ENCODE measurements at places on chromosomes 7 and 10.

DNA sequence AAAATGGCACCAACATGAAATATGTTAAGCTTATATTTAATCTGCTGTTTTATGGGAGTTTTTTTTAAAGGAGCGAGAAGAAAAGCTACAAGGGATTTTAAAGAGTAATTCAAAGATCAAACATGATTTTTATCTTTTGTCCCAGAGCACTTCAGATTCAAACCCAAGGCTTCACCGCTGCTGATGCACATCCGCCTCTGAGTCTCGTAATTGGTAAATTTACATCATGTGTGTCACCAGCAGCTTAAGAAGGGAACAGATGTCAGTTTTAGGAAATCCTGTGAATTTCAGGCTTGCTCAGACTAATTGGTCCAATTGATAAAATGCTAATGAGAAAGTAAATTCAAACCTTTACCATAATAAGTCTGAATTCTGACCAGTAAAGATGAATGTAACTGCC is 406.3 kb downstream of the GFRA1 start:
- no peak for DNase-seq

- DNase-seq: no peak
These were observed 320.8 kb upstream of the NRP1 start for GRCh38 chr10:33655165-33655815.

GRCh38 chr7:124989911-124990310 is 60.3 kb upstream of the POT1 start:
- peak; percentile 20 for DNase-seq

DNA sequence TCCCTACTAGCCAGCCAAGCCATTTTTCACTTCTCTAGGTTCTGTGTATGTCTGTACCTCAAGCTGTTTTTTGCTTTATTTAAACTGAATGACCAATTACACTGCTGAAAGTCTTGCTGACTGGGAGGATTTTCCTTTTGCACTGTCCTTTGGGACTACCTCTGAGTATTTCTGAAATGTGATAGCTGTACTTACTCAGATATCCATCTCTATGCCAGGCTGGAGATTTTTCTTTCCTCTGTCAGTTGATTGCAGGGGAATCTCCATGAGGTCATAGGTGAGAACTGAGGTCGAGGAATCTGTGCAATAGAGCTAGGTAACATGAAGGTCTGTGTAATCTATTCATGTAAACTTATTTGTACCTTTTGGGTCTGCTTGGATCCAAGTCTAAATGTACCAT is 38.9 kb upstream of the ANKRD1 start:
- DNase-seq: no peak

DNA sequence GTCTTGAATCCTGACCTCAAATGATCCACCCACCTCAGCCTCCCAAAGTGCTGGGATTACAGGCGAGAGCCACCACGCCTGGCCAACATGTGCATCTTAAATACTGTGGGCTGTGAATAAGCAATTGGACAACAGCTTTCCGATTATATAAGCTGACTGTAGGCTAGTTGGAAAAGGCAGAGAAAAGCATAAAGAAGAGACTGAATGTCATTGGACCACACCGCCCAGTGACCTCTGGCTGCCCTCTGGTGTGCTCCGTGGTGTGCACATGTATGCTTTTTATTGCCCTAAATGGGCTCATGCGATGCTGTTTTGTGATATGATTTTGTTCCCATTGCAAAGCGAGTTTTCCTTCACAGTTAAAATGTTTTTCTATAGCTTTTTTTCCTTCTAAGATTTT is 15.4 kb upstream of the CSGALNACT2 start:
- DNase-seq: no peak

DNA sequence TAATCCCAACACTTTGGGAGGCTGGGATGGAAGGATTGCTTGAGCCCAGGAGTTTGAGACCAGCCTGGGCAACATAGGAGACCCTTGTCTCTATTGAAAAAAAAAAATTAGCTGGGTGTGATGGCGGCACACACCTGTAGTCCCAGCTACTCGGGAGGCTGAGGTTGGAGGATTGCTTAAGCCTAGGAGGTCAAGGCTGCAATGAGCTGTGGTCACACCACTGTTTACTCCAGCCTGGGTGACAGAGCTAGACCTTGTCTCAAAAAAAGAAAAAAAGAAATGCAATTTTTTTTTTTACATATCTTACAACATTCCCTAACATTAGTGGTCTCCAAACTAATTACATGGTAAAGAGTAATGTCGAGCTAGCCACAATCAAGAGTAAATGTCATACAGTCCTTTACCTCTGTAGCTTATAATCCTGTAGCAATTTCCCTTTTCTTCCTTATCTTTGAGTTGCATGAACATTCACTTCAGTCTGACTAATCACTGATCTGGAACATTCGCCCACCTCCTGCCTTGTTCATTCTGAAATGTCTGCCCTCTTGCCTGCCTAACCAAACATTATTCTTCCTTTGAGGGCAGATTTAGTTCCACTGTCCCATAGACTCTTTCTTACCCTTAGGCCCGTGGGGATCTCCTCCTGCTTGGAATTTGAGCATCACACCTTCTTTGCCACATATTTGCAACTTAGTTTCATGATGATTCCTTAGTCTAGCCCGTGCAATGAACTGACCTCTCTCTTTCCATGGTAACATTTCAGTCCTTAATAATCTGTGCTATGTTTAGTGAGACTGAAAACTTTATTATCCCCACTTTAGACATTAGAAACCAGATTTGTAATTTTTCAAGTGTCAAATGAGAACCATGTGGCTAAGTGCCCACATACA is 4.8 kb upstream of the VCL start:
- DNase-seq: peak; percentile 51

- no peak for DNase-seq
These were observed 272.3 kb downstream of the ELFN1 start for GRCh38 chr7:1942243-1942940.

GRCh38 chr10:43361547-43362190 is 9.8 kb upstream of the FXYD4 start:
- no peak for DNase-seq

DNA sequence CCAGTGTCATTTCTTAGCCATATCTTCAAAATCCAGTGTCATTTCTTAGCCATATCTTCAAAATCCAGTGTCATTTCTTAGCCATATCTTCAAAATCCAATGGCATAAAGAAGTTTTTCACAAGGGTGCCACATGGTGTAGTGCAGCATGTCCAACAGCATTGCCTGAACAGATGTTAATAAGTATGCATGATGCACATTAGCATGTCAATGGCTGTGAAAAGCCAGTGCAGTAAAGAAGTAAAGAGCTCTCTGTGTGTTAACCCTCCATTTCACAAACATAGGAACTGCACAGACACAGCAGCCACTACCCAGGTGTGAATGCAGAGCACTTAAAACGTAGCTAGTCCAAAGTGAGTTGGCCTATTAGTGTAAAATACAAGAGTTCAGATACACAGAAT is 89.8 kb downstream of the GNAI1 start:
- no peak for DNase-seq

DNA sequence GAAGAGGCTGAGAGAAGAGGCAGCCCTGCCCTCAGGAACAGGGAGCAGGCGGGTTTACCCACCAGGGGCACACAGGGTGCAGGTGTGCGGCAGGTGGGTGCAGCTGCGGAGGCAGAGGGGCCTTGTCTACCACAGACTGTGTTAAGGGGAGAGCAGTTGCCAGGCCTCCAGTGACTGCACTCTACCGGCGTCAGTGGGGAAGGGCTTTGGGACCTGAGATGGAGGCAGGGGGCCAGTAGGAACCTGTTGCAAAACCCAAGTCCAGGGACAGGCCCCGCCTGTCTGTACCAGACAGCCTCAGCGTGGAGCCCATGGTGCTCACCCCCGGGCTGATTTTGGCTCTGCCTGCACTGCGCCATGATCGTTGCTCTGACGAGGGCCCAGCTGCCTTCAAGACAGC is 507.6 kb upstream of the FOXK1 start:
- no peak for DNase-seq

GRCh38 chr10:88385601-88386203 is 197.4 kb downstream of the RNLS start:
- DNase-seq: peak; percentile 13

GRCh38 chr10:51231754-51232153 is 157.5 kb downstream of the PRKG1 start:
- no peak for DNase-seq

- no peak for DNase-seq
These were observed 14.1 kb downstream of the CHN2 start for GRCh38 chr7:29208410-29209250.

GRCh38 chr10:121753726-121754476 is 155.7 kb upstream of the FGFR2 start:
- DNase-seq: peak; percentile 44

DNA sequence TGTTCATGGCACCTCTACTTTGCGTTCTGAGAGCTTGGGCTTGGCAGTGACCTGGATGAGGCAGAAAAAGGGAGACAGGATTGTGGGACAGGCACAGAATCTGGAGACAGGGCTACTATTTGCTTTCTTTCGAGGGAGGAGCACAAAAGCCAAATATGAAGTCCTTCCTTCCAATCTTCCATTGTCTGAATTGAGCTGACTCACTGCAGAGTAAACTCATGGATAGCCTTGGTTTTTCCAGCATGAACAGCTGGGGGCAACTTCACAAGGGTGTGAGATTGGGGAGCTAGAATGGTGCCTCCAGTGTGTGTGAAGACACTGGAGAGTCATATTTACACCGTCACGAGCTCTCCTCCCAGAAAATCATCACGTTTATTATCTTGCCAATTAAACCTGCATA is 55.6 kb upstream of the NRP1 start:
- DNase-seq: no peak

DNA sequence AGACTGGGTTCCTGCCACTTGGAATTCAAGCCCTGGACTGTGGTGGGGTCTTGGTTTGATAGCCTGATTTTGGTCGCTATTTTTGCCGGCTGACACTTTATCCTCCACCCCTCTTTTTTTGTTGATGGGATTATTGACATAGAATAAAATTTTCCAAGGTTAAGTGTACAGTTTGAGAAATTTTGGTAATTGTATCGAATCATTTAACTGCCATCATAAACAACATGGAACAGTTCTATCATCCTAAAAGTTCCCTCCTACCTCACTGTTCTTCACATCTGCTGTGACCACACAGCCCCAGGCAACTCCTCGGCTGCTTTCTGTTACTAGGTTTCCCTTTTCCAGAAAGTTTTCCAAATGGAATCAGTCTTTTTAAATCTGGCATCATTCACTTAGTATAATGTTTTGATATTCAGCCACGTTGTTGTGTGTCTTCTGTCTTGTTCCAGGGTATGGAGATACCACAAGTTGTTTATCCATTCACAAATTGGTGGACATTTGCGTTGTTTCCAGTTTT is 50.6 kb upstream of the STEAP1B start:
- DNase-seq: no peak

GRCh38 chr10:30701451-30702173 is 72.1 kb upstream of the LYZL2 start:
- DNase-seq: peak; percentile 68

- peak; percentile 94 for DNase-seq
These were observed 13.1 kb upstream of the ZMIZ2 start for GRCh38 chr7:44735403-44736165.

GRCh38 chr10:35632027-35632426 is 10.1 kb downstream of the FZD8 start:
- DNase-seq: no peak

DNA sequence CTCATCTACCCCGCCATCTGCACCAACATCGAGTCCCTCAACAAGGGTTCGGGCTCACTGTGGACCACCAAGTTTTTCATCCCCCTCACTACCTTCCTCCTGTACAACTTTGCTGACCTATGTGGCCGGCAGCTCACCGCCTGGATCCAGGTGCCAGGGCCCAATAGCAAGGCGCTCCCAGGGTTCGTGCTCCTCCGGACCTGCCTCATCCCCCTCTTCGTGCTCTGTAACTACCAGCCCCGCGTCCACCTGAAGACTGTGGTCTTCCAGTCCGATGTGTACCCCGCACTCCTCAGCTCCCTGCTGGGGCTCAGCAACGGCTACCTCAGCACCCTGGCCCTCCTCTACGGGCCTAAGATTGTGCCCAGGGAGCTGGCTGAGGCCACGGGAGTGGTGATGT is 34.6 kb upstream of the CDH23 start:
- DNase-seq: no peak
